Activated T-cell treated with anti-CD3 and anti-CD28 coated beads, Interleukin-2, amount 50 U/mL, for 72 hours (primary cell): ENCODE measurements at places on chromosomes 2 and 18.

- DNase-seq, result no peak
Observed at GRCh38 chr2:159545085-159545484, 71.3 kb downstream of the BAZ2B start.

DNA sequence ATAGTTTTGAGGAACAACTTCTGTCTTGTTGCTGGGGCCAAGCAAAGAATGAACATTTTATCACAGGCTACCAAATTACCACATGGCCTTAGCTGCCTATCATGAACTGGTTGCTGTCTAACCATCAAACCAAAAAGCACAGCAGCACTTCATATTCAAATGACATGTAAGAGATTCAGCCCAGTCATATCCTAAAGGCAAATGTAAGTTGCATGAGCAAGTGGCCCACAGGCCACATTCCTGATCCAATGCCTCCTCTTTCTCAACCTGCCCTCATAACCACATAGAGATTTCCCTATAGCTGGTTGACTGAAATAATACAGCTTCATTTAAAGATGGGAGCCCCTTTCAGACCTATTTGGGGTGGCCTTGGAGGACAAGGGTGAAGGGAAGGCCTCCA, 572.3 kb downstream of the IRS1 start:
- DNase-seq, result no peak

GRCh38 chr2:23445450-23445868, 60.5 kb downstream of the KLHL29 start:
- no peak for DNase-seq

GRCh38 chr2:181281206-181281832, 175.9 kb upstream of the ITGA4 start:
- no peak for DNase-seq
